SIG-M5 (cell line): ENCODE measurements at places on chromosomes 7 and 10.

DNA sequence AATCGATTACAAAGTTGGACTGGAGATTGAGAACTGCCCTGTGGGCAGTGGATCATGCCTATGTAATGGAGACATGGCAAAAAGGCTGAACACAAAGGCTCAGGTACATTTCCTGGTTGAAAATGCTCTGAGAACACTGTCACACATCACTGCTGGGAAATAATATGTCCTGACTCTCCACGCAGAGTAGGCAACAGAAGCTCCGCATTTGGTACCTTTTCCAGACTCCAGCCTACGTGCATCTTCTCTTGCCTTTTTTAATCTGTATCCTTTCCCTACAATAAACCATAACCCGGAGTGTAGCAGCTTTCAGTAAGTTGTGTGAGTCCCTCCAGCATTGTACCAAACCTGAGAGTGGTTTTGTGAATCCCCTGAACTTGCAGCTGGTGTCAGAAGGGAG lies 134.7 kb downstream of the SORBS1 start:
- no peak for DNase-seq

- no peak for DNase-seq
Observed at GRCh38 chr10:86267286-86268195, 99.1 kb downstream of the GRID1 start.

- no peak for DNase-seq
Observed at GRCh38 chr10:3167611-3168330, 4.8 kb downstream of the PITRM1 start.

GRCh38 chr10:86058964-86059363 lies 307.6 kb downstream of the GRID1 start:
- no peak for DNase-seq
